NT2/D1 (cell line): ENCODE measurements at places on chromosomes 2 and 18.

DNA sequence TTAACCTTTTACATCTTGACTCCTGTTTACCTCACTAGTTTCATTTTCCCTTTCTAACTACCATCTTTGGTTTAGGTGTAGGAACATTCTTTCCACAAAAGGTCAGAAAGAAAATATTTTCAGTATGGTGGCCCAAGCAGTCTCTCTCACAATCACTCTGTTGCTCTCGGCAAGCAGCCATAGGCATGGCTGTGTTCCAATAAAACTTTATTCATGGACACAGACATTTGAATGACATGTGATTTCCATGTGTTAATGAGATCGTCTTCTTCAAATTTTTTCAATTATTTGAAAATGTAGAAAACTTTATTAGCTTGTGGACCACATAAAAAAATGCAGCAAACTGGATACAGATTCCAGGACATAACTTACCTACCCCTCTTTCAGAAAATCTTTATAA, 109.7 kb upstream of the CNTNAP5 start:
- no peak for DNase-seq

DNA sequence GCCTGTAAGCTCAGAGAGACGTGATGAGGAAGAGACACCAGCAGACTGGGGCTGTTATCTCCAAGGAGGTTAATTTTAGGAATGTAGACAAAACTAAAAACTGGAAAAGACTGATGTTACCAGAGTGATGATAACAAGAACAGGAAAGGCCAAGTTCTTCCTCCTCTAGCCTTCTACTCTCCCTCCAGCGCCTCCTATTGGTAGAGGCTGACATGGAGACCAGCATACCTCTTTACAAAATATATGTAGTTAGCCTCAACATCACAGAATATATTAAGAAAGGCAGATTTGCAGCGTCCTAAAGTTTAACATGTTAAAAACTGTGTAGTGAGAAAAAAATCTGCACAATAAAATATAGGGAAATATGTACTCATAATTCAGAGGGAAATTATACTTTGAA, 66.0 kb downstream of the TCF4 start:
- DNase-seq: no peak

GRCh38 chr2:136796339-136796738, 31.0 kb downstream of the THSD7B start:
- no peak for DNase-seq

DNA sequence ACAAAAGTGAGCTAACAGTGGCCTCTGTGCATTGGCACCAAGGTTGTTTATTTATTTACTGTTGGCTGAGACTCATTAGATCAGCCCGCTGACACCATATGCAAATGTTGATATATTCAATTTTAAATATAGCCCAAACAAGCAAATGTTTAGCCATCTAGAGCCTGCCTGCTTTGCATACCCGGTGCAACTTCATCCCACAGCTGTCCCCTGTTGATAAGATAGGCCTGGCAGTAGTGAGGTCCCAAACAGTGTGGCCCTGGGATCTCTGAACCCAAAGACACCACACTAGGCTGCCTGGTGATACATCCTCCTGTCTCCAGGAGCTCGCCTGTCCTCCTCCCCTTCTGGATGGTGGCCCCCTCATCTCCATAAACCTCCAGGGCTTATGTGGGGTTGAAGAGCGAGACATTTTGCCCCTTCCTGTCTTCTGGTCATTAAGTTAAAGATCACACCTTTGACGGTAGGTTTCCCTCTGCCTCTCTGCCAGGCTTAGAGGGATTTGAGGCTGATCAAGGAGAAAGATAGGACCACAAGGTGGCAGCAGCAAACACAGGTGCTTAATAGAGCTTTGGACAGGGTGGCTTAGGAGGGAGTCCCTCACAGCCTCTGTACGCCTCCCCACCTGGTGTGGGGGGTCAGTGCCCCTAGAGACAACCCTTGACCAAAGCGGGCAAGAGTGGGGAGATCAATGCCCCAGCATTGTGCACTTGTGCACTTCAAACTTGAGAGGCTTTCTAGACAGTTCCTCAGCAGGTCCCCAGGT, 23.7 kb upstream of the MYO5B start:
- no peak for DNase-seq

DNA sequence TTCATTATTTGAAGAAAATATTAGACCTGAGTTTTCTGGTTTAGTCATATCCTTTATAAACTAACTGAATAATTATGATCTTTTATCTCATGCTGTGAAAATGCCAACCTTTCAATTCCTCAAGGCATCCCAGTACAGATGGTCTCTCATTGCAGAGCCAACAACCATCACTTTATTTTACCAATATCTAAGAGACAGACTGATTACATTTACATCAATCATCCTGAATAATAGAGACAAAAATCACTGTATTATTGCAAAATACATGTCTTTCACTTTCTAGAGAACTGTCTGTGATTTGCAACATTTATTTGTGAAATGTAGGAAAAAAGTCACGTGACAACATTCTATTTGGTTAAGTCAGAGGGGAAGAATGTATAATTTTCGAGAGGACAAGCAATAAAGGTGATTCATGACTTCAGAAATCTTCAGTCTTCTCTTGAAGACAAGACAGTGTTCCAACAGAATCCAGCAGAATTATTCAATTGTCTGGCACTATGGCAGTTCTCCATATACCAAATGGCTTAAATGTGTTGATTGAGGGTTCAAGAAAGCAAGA, 503.6 kb upstream of the SYT4 start:
- no peak for DNase-seq

DNA sequence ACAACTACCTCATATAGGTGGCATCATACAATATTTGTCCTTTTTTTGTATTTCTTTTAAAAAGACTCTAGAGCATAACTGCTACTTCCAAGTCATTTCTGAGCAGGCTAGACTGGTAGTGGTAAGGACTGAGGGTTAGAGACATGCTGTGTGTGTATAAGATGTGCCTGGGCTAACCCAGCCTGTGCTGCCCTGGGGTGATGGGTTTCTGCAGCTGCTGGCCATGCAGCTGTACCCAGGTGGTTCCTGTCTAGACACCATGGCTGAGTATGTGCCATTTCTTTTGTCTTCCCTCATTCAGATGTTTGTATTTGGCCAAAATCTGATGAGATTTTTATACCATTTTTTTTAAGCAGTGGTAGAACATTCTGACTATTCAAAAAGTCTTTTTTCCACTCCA, 40.0 kb downstream of the MERTK start:
- DNase-seq: no peak

- DNase-seq: no peak
Observed at GRCh38 chr18:79546781-79547272, 132.8 kb upstream of the CTDP1 start.

DNA sequence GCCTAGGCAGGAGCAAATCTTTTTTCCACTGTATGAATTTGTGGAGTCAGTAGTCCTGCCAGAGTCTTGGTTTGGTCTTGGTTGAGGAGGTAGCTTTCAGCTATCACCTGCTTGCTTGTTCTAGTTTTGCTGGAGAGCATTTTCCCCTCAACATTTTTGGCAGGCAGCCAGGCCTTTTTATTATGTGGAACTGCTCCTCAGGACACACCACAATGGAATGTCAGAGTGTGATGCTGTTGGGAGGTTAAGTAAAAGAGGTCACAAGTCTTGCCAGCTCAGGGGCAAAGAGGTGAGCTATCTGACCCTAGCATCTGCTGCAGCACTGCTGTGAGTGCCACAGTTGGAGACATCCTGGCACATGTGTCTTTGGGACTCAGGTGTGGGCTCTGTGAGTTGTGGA, 258.0 kb downstream of the CNTNAP5 start:
- DNase-seq: peak; percentile 16

DNA sequence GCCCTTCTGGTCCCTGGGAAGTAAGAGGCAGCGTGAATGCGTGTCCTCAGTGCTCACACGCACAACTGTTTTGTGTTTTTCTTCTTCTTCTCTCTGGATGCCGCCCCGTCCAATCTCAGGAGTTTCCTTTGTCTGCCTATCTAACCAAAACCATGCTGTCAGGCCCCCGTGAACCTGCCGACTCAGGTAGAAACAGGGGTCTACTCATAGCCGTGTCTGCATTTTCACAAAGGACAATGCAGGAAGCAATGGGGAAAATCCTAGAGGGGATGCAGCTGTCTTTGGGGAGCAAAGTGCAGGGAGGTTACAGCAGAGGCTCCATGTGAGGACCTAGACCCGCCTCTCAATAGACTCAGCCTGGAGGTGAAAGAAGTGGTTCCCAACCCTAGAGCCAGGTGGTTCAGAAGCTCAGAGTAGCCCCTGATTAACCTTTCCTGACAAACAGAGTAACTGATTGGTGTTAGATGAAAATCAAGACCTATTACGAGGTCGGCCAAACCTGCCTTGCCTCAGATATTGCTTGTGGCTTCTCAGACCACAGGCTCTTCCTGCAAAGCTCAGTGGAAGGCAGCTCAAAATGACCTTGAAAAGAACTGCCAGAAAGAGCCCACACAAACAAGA, 49.3 kb downstream of the CD226 start:
- DNase-seq: no peak

GRCh38 chr2:216354306-216354705, 18.0 kb downstream of the MARCHF4 start:
- DNase-seq: no peak

- no peak for DNase-seq
Observed at GRCh38 chr18:42310956-42311355, 355.9 kb downstream of the PIK3C3 start.

GRCh38 chr18:55422456-55423180, 165.4 kb downstream of the TCF4 start:
- DNase-seq: no peak

DNA sequence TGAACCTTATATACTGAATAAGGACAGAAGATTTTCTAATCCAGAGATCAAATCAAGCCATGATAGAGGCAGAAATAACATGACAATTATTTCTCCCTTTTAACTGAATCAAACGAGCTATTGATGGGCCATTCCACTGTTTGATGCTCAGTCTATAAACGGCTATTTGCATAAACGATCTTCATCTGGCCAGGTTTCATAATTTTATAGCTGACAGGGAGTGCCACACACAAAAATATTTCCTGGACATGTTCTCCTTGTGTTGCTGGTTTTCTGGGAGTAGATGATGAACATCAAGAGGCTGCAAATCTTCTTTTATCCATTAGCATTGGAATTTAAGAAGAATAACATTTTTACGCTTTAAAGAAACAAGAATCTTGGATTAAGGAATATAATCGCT, 63.1 kb downstream of the ACVR1C start:
- DNase-seq: no peak

DNA sequence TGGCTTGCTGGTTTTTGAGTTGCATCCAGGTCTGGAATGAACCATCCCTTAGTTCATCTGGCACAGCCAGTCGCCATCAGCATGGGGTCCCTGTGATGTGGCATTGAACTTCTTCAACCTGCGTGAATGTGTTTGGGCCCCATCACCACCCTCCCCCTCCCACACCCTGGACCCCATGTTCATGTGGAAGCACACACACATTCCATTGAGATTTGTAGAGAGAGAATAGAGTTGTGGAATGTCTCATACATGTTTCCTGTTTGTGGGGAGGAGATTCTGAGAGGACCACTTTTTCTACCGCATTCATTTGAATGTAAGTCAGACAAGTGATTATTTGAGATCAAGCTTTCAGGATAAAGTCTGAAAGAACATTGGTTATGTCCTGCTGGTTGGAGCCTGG, 117.6 kb upstream of the EML6 start:
- DNase-seq: no peak

DNA sequence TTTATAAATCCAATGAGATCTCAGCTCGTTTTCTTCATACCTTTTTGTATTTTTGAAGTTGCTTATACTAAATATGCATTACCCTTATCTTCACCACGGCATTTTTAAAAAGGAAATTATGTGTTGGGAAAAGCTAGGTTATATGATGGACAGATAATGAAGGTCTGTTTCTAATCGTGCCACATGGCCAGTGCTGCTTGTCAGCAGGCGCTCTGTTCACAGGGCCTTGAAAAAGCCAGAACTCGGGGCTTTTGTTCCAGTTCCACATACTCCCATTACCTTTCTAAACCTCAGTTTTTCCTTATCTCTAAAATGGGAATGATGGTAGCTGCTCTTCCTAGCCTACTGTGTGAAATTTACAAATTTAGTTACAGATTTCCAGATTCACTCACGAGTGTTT, 42.0 kb downstream of the EPAS1 start:
- no peak for DNase-seq

DNA sequence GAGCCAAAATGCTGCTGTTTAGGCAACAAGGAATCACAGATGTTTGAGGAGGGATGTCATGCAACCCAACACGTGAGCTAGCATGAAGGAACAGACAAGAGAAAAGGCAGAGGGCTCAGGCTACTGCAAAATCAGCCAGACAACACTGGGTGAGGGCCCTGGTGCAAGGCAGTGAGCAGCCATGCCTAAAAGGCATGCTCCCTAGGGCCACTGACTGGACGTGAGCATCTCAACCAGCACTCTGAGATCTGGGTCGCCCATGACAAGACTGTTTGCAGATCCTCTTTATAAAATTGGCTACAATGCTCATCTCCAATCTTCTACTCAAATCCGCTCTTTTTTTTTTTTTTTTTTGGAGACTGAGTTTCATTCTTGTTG, 49.1 kb downstream of the KIAA2012 start:
- no peak for DNase-seq

DNA sequence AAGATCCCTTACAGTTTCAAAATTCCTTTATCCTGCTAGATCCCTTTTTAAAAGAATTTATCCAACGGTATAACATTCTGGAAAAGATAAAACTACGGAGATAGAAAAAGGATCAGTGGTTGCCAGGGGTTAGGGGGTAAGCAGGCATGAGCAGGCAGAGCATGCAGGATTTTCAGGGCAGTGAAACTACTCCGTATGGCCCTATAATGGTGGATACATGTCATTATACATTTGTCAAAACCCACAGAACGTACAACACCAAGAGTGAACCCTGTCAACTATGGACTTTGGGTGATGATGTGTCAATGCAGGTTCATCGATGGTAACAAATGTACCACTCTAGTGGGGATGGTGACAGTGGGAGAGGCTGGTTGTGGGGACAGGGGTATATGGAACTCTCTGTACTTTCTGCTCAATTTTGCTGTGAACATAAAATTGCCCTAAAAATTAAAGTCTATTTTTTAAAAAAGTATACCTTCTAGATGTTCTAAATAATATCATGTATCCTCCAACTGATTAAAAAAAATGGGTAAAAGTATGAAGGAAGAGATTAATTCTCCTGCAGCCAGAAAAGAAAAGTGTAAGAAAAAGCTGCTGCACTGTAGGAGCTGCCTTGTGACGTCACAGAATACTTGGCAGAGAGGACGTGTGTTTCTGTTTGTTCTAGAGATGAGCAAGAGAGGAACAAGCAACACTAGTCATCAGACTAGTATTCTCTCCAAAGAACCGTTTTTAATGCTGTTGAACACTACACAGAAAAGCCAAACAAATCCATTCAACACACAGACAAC, 23.6 kb downstream of the ANKRD44 start:
- DNase-seq: no peak

DNA sequence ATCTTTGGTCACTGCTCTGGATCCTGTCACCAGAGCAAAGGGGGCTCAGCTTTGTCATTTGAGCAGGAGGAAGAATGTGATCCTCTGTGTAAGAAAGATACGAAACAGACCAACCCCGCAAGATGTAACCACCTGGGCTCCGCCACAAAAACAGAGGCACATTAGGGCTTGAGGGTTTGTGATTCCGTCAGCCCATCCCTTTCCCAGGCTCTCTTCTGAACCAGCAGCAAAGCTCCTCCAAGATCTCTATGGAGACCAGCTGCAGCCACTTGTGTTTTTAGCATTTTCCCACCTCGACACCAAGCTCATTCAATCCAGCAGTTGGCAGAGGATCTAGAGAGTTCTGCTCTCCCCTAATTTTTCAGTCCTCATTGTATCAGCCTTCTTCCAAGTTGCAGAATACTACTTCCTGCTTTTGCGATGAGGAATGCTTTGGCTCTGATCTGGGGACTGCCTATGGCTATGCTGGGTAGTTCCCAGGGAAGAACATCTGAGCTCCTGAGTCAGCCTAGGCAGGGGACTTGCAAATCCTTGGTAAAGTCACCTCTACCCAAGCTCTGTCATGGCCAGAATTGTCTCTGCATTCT, 139.6 kb upstream of the RAB12 start:
- no peak for DNase-seq
